Activated naive CD4-positive, alpha-beta T cell treated with anti-CD3 and anti-CD28 coated beads for 36 hours (primary cell): ENCODE measurements at places on chromosomes 12 and 14. TPM values are rescaled to one million over a fixed set of nuclear protein-coding genes. Genes with fewer than 3 reads are reported as not detected.

Gene VAMP1
- 31.9 TPM for total RNA-seq

- H3K4me3 ChIP-seq = no peak overlapping the region
- H3K4me1 ChIP-seq = no peaks in the 10 kb centered on the region
- no peaks in the 10 kb centered on the region for H3K36me3 ChIP-seq
- H3K27ac ChIP-seq = no peak overlapping the region
- H3K27me3 ChIP-seq = no peaks in the 10 kb centered on the region
Observed at GRCh38 chr14:72560889-72561493, 332.9 kb downstream of the DPF3 start.

- DNase-seq = no peak
- peaks cover 2% of the 10 kb centered on the region for H3K4me1 ChIP-seq
- no peak overlapping the region for H3K27ac ChIP-seq
- no peak overlapping the region for H3K4me3 ChIP-seq
Observed at GRCh38 chr14:33799705-33800570, 150.9 kb downstream of the EGLN3 start.

- no peaks in the 10 kb centered on the region for H3K27me3 ChIP-seq
- H3K36me3 ChIP-seq = no peaks in the 10 kb centered on the region
- no peaks in the 10 kb centered on the region for H3K4me1 ChIP-seq
- H3K4me3 ChIP-seq = no peak overlapping the region
Observed at GRCh38 chr14:43165651-43166050, 1341.4 kb downstream of the FSCB start.

DNA sequence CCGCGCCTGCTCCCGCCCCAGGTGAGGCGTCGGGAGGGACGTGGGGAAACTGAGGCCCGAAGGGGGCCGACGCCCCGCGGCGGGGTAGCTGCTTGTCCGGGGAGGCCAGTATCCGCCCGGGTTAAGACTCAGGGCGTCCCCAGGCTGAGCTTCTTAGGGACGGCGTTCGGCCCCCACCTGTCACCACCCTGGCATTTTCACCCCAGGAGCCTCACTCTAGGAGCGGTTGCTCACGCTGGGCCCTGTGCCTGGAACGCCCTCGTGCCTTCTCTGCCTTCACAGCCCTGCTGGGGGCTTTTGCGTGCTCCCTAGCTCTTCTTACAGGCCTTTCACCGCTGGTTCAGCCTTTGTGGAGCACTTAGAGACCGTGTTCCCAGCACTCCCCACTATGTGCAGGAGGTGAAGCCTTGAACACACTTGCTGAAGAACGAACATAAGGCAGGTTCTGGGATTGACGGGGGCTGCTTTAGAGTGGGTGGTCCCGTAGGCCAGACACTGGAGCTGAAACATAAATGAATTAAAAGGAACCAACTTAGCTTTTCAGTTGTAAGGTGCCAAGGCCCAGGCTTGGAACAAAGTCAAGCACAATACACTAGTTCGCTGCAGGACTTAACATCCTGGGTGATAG is 601 bp downstream of the ZNF839 start:
- peaks cover 49% of the 10 kb centered on the region for H3K4me1 ChIP-seq
- peak; percentile 31 for DNase-seq
- H3K27me3 ChIP-seq = no peaks in the 10 kb centered on the region
- peak overlapping the region; percentile 81 for H3K27ac ChIP-seq
- peak overlapping the region; percentile 88 for H3K4me3 ChIP-seq

- DNase-seq = no peak
- H3K4me1 ChIP-seq = peaks cover 61% of the 10 kb centered on the region
- no peak overlapping the region for H3K4me3 ChIP-seq
- peak overlapping the region; percentile 20 for H3K27ac ChIP-seq
- no peaks in the 10 kb centered on the region for H3K27me3 ChIP-seq
Observed at GRCh38 chr12:89247967-89248366, 104.3 kb downstream of the DUSP6 start.

GRCh38 chr14:101057394-101057793 is 153.9 kb upstream of the RTL1 start:
- peaks cover 3% of the 10 kb centered on the region for H3K27me3 ChIP-seq
- H3K27ac ChIP-seq = no peak overlapping the region
- no peak for DNase-seq
- H3K4me1 ChIP-seq = no peaks in the 10 kb centered on the region
- no peaks in the 10 kb centered on the region for H3K36me3 ChIP-seq
- H3K4me3 ChIP-seq = no peak overlapping the region

DNA sequence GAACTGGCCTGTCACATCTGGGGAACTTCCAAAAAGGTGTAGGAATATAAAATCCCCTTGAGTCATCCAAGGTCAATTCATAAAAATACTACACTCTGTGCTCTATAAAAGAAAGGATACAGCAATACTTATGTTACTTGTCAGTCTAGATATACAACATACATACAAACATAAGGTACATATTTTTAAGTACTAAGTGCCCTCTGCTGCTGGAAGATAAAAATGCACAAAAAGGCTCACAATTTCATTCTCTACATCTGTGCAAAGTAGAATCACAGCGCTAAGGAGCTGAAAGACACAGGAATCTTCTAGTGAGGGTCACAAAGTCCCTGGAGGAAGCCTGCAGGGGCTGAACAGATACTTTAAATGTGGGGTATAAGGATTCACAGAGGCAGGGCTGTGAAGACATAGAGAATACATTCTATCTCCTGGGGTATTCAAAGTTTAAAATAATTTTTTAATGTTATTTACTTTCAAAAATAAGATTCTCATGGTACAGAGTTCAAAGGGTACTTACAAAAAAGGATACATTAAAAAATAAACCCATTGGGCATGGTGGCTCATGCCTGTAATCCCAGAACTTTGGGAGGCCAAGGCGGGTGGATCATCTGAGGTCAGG is 10.2 kb upstream of the GOLGA5 start:
- no peaks in the 10 kb centered on the region for H3K27me3 ChIP-seq
- peak; percentile 51 for DNase-seq
- peaks cover 7% of the 10 kb centered on the region for H3K4me1 ChIP-seq
- no peak overlapping the region for H3K27ac ChIP-seq
- no peak overlapping the region for H3K4me3 ChIP-seq
